ENCODE measurements at places on chromosomes 5 and 9. TPM values are rescaled to one million over a fixed set of nuclear protein-coding genes. Genes with fewer than 3 reads are reported as not detected.

The ATG12 gene
- 46.7 TPM for total RNA-seq

The CDH9 gene
- not detected for total RNA-seq

The GABRB2 gene
- total RNA-seq, result not detected

The LCN1 gene
- total RNA-seq, result 0.20 TPM

The PCDH12 gene
- 0.06 TPM for total RNA-seq

The OLFM1 gene
- 9.9 TPM for total RNA-seq

The CCNJL gene
- total RNA-seq, result 11.1 TPM

The SEMA5A gene
- total RNA-seq, result not detected
